ENCODE measurements at places on chromosomes 1 and 21.

DNA sequence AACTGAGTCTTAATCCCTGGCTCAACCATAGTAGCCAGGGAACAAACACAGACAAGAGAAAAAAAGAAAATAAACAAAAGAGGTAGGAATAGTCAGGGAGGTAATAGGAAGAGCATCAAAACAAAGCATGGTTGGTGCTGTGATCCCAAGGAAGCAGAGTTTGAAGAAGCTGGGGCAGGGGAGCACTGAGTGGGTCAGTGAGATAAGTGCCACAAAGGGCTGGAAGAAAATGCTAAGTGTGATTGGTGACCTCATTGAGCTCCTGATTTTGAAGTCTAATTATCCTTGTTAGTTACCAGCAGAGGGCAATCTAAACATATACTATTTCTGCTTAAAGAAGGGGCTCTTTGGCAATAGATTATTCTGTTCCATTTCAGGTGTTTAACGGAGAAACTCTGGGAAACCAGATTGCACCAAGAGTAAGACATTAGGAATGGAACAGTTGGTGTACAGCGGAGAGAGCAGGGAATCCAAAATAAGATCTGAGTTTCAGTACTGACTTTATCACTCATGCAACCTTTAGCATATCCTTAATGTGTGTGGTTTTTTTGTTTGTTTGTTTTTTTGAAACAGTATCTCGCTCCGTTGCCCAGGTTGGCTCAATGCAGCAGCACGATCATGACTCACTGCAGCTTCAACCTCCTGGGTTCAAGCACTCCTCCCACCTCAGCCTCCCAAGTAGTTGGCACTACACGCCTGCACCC lies 30.7 kb upstream of the KIAA1614 start:
- no peak for DNase-seq

- no peak for DNase-seq
These were observed 105.1 kb downstream of the PCBP3 start for GRCh38 chr21:45748593-45748992.

GRCh38 chr1:178704833-178705232 lies 20.2 kb upstream of the RALGPS2 start:
- no peak for DNase-seq

GRCh38 chr1:59892841-59893811 lies 33.4 kb downstream of the CYP2J2 start:
- DNase-seq, result no peak

DNA sequence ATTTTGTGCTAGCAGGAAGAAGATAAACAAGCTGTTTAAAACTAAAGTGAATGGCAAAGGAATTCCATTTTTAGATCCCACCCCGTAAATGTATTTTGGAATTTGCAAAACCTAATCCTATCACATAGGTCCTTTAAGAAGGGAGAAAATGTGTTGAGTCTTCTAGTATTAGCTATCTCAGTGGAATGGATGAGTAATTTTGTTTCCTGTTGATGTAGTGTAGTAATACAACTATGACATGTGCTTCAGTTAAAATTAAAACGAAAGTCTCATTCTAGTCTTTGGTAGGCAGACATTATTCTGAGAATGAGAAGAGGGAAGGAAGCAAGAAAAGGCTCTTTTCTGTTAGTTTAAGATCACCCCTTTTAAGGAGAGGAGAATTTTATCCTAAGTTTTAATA lies 265.9 kb upstream of the C1orf105 start:
- DNase-seq, result no peak

Data from transverse colon (tissue), 4 donors.